Urinary bladder (tissue), 4 donors: ENCODE measurements at places on chromosomes 7 and 10. TPM values are rescaled to one million over a fixed set of nuclear protein-coding genes. Genes with fewer than 3 reads are reported as not detected.

Gene SMARCD3
- polyA plus RNA-seq: 47.8 TPM

GRCh38 chr10:43981232-43981631, 332.6 kb upstream of the ZNF32 start:
- DNase-seq: no peak

Gene RHOBTB1
- 6.7 TPM for polyA plus RNA-seq

Gene LEP
- polyA plus RNA-seq: 5.3 TPM

Gene TMEM176B
- 84.0 TPM for polyA plus RNA-seq

Gene ZNF853
- polyA plus RNA-seq: 13.2 TPM

DNA sequence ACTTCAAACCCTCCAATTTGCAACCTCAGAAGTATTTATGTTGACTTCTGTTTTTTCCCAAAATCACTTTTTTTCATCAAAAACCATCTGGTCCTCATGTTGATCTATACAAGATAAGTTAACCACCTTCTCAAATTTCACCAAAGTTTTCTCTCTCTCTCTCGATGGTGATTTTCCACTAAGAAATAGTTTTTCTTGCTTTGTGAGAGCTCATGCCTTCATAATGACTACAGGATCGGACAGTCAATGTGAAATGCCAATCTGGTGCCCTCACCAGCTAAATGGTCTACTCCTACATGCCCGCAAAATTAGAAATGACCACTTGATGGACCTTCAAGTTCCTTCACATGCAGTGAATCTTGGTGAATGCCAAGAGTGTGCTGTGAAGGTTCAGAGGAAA, 40.4 kb downstream of the CNNM1 start:
- DNase-seq: no peak

Gene FGFBP3
- 1.6 TPM for polyA plus RNA-seq

Gene UNCX
- polyA plus RNA-seq: not detected

GRCh38 chr10:113055458-113055857, 105.4 kb downstream of the TCF7L2 start:
- no peak for DNase-seq

Gene SAP25
- polyA plus RNA-seq: 2.5 TPM
